ENCODE measurements at places on chromosomes 5 and 9.

DNA sequence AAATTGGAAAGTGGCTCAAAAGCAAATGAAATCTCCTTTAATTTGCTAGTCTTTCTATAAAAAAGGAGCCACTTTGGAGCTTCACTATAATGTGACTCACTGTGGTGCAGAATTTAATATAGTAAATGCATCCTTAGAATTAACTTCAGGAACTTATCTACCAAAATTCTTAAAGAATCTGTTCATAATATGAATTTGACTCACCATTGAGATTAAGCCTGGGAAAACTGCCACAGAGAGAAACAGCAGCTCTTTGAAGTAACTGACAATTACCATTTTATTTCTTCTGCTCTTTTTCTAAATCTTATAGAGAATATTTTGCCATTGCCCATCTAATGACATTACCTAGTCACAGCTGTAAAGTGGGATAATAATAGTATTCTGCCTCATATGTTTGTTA is 211.9 kb upstream of the CDH6 start:
- no peak overlapping the region for H3K27ac ChIP-seq
- DNase-seq: no peak
- no peaks in the 10 kb centered on the region for H3K4me1 ChIP-seq
- no peaks in the 10 kb centered on the region for H3K27me3 ChIP-seq
- no peak overlapping the region for H3K4me3 ChIP-seq

DNA sequence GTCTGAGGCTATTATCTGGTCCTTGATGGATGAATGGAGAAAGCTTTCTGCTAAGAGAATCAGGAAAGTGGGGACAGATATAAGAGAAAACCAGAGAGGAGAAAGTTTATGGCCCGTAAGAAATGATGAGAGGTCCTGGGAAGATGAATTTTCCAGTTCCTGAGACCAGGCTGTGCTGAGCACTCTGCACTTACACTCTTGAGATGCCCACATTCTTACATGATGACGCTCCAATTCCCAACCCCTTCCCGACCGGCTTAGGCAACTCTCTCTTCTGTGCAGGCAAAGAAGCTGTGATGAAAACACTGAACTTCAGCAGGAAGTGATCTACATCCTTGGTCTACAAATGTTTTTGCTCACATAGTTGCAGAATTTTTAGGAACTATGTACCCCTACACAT is 417.0 kb downstream of the ARHGEF28 start:
- H3K4me1 ChIP-seq: no peaks in the 10 kb centered on the region
- H3K27me3 ChIP-seq: peaks cover 6% of the 10 kb centered on the region
- no peaks in the 10 kb centered on the region for H3K36me3 ChIP-seq
- H3K4me3 ChIP-seq: no peak overlapping the region
- H3K27ac ChIP-seq: no peak overlapping the region

DNA sequence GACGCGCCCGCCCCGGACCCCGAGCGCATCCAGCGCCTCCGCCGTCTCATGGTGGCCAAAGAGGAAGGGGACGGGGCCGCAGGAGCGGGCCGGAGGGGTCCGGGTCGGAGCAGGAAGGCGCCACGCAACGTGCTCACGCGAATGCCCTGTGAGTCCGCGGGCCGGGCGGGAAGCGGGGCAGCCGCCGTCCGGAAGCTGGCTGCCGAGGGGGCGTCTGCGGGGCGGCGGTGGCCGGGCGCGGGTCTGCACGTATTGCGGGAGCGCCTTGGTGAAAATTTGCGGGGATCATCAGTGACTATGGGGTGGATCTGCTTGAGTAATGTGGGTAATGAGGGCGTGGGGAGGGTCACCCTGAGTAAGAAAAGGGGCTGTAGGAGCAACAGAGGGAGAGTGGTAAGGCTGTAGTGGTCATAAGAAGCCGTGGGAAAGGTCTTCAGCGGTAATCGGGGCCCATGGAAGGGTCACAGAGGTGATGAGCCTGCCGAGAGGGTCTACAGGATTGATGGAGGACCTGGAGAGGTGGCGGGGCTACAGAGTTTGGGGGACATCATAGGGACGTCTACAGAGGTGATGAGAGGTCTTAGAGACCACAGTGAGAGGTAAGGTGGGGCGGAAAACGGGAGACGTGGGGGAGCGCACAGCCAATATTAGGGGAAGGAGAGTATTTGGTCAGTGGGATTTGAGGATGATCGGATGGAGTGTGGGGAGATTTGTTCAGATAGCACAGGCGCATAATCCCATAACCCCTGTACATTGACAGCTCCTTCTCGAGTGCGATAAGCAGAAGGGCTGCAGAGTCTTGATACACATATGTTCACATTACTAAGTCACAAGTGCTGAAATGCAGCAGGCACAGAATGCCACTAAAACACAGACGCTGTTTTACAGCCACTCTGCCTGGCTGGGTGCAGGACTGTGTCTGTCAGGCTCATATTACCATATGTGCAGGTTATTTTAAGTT is 819 bp downstream of the LSM11 start:
- H3K36me3 ChIP-seq: peaks cover 15% of the 10 kb centered on the region
- peak overlapping the region; percentile 87 for H3K27ac ChIP-seq
- peak overlapping the region; percentile 95 for H3K4me3 ChIP-seq

DNA sequence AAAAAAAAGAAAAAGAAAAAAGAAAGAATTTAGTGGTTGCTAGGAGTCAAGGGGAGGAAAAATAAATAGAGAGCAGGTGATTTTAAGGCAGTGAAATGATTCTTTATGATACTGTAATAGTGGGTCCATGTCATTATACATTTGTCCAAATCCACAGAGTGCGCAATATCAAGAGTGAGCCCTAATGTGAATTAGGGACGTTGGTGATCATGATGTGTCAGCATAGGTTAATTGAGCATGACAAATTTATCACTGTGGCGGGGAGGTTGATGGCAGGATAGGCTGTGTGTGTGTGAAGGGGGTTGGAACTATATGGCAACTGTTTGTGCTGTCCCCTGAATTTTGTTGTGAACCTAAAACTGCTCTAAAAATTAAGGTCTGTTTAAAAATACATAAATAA is 357.8 kb downstream of the ICE1 start:
- no peaks in the 10 kb centered on the region for H3K36me3 ChIP-seq
- no peak for DNase-seq
- H3K4me1 ChIP-seq: no peaks in the 10 kb centered on the region
- no peak overlapping the region for H3K27ac ChIP-seq

GRCh38 chr5:65149827-65150226 is 331.9 kb downstream of the ADAMTS6 start:
- H3K4me3 ChIP-seq: no peak overlapping the region
- H3K27ac ChIP-seq: no peak overlapping the region
- H3K36me3 ChIP-seq: no peaks in the 10 kb centered on the region
